ENCODE measurements at places on chromosomes 7 and 10. TPM values are rescaled to one million over a fixed set of nuclear protein-coding genes. Genes with fewer than 3 reads are reported as not detected.
A peak's percentile ranks its signal among the peaks of the same experiment; 100 is the strongest.

Gene C7orf33
- total RNA-seq = not detected

GRCh38 chr7:111560773-111561653 is 1.3 kb downstream of the IMMP2L start:
- H3K36me3 ChIP-seq = no peaks in the 10 kb centered on the region
- no peak for DNase-seq
- H3K4me1 ChIP-seq = peaks cover 20% of the 10 kb centered on the region
- peak overlapping the region; percentile 88 for H3K27ac ChIP-seq
- no peaks in the 10 kb centered on the region for H3K27me3 ChIP-seq
- peak overlapping the region; percentile 82 for H3K4me3 ChIP-seq

GRCh38 chr7:105429746-105430612 is 41.3 kb upstream of the SRPK2 start:
- no peaks in the 10 kb centered on the region for H3K27me3 ChIP-seq
- DNase-seq = peak; percentile 36
- H3K27ac ChIP-seq = no peak overlapping the region
- no peak overlapping the region for H3K4me3 ChIP-seq
- H3K4me1 ChIP-seq = peaks cover 6% of the 10 kb centered on the region
- no peaks in the 10 kb centered on the region for H3K36me3 ChIP-seq

Gene GTF2IRD1
- total RNA-seq = 30.5 TPM

- H3K27me3 ChIP-seq = no peaks in the 10 kb centered on the region
- peaks cover 8% of the 10 kb centered on the region for H3K4me1 ChIP-seq
- no peak for DNase-seq
- no peaks in the 10 kb centered on the region for H3K36me3 ChIP-seq
- no peak overlapping the region for H3K27ac ChIP-seq
- no peak overlapping the region for H3K4me3 ChIP-seq
Measured at GRCh38 chr10:29669149-29669548, 34.4 kb upstream of the SVIL start.

DNA sequence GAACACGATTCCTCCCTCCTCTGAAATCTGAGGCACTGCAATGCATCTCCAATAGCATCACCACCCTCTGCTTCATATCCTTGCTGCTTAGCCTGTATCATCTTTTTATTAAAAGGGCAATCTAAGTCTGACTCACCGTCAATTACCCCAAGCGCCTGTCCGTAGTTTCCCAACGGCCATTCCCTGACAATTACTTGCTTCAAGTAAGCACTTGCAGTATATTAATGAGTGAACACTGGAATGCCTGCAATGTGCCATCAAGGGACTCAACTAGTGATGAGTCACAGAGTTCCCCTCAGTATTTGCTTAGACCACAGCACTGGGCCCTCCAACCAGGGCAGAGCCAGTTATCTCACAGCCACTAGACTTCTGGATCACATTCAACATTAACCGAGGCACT is 19.5 kb upstream of the PPP1R3C start:
- H3K4me1 ChIP-seq = no peaks in the 10 kb centered on the region
- no peaks in the 10 kb centered on the region for H3K36me3 ChIP-seq
- H3K4me3 ChIP-seq = no peak overlapping the region

DNA sequence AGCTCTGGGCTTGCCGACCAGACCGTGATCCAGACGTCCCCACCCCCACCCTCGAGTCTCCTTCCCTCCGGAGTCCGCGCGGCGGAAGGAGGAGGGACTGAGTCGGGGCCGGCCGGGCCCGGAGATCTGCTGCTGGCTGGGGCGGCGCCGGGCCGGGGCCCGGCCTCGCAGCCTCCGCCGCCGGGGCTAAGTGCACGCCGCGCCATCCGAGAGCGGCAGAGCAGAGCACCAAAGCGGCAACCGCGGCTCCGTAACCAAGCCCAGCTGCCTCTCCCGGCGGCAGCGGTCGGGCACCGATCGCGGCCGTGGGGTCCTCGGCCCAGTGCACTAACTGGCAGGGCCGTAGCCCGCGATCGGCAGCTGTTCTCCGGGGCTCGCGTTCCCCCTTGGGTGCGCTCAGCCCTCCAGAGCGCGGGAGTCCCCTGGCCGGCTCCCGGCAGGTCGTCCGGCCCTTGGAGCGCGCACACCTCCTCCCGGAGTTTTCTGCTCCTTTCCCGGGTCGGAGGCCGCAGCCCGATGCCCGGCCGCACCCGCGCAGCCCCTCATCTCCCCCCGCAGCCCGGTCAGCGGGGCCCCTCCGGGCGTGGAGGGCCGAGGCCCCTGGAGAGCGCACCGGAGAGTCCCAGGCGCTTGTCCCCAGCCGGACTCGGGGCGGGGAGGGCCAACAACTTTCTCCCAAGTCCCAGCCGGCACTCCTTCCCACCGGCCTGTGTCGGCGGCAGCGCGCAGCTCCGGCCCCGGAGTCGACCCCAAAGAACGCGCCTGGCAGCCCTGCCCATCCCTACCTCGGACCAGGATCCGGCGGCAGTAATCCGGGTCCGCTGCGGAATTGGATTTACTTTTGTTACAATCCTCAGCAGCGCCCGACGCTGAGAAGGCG is 799 bp downstream of the VAX1 start:
- H3K4me1 ChIP-seq = peaks cover 16% of the 10 kb centered on the region
- H3K4me3 ChIP-seq = peak overlapping the region; percentile 28
- peaks cover 97% of the 10 kb centered on the region for H3K27me3 ChIP-seq
- H3K27ac ChIP-seq = no peak overlapping the region
- no peaks in the 10 kb centered on the region for H3K36me3 ChIP-seq
- no peak for DNase-seq

Gene SERPINE1
- total RNA-seq = 13.7 TPM

Data from upper lobe of right lung (tissue), 1 donor.